Heart right ventricle (tissue), 16 donors: ENCODE measurements at places on chromosomes 7 and 10. TPM values are rescaled to one million over a fixed set of nuclear protein-coding genes. Genes with fewer than 3 reads are reported as not detected.

GRCh38 chr7:5673125-5673524 is 108.3 kb downstream of the RNF216 start:
- peaks cover 21% of the 10 kb centered on the region for H3K4me1 ChIP-seq
- no peaks in the 10 kb centered on the region for H3K27me3 ChIP-seq
- no peak overlapping the region for H3K4me3 ChIP-seq
- no peak overlapping the region for H3K27ac ChIP-seq
- no peaks in the 10 kb centered on the region for H3K36me3 ChIP-seq

Gene TRIM74
- not detected for polyA plus RNA-seq

Gene PAPOLB
- 0.15 TPM for polyA plus RNA-seq

DNA sequence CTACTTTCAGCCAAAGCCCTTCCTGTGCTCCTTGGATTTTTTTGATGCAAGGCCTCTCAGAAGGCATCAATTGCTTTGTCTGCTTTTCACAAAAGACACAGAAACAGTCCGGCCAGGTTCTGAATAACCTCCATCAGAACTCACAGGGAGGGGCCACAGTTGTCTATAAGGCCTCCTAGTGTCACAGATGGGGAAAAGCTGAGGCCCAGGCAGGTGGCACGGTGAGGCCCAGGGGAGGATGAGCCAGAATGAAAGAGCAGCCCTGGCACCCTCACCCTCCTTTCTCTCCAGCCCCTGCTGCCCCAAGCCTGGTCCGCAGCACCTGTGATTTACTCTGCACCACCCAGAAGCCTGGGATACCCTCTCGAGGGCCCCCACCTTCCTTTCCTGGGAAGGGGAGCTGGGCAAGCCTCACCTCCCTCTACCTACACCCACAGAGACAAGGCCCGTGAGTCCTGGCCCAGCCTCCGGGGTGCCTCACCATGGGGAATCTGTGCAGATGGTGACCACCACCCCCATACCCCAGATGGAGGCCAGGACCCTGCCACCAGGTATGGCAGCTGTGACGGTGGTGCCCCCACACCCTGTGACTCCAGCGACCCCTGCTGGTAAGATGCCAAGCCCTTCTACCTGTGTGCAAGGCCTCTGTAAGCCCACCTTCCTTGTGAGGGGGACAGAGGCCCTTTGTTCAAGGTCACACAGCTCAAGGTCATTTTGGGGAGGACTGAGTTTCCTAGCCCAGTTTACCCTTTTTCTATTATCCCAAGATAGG is 26.2 kb upstream of the ZNF467 start:
- H3K27me3 ChIP-seq, result no peaks in the 10 kb centered on the region
- no peaks in the 10 kb centered on the region for H3K36me3 ChIP-seq
- DNase-seq, result no peak
- H3K4me1 ChIP-seq, result no peaks in the 10 kb centered on the region

GRCh38 chr10:66378117-66378876 is 547.5 kb upstream of the LRRTM3 start:
- H3K4me1 ChIP-seq, result no peaks in the 10 kb centered on the region
- H3K27me3 ChIP-seq, result no peaks in the 10 kb centered on the region
- DNase-seq, result no peak
- H3K27ac ChIP-seq, result no peak overlapping the region
- no peaks in the 10 kb centered on the region for H3K36me3 ChIP-seq

GRCh38 chr7:133770863-133771492 is 356.2 kb upstream of the LRGUK start:
- H3K27me3 ChIP-seq, result no peaks in the 10 kb centered on the region
- H3K4me3 ChIP-seq, result no peak overlapping the region
- no peaks in the 10 kb centered on the region for H3K4me1 ChIP-seq
- H3K27ac ChIP-seq, result no peak overlapping the region
- no peaks in the 10 kb centered on the region for H3K36me3 ChIP-seq

Gene PRR15
- 0.42 TPM for polyA plus RNA-seq

DNA sequence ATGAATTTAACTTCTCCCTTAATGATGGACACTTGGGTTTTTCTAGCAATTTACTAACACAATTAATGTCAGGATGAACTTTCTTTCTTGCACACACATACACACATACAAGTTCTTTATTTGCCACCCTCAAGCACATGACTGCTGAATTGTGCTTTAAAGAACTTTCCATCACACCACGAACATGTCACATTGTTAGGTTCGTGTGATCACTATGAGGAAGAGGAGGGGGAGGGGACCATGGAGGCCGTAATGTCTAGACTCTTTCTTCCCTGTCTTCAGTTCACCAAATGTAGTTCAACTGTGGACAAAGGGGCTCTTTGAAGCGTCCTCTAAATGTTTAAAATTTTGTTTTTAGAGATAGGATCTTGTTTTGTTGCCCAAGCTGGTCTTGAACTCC is 31.0 kb downstream of the NUP42 start:
- no peaks in the 10 kb centered on the region for H3K36me3 ChIP-seq
- H3K27ac ChIP-seq, result no peak overlapping the region
- H3K4me3 ChIP-seq, result no peak overlapping the region
- no peaks in the 10 kb centered on the region for H3K27me3 ChIP-seq

DNA sequence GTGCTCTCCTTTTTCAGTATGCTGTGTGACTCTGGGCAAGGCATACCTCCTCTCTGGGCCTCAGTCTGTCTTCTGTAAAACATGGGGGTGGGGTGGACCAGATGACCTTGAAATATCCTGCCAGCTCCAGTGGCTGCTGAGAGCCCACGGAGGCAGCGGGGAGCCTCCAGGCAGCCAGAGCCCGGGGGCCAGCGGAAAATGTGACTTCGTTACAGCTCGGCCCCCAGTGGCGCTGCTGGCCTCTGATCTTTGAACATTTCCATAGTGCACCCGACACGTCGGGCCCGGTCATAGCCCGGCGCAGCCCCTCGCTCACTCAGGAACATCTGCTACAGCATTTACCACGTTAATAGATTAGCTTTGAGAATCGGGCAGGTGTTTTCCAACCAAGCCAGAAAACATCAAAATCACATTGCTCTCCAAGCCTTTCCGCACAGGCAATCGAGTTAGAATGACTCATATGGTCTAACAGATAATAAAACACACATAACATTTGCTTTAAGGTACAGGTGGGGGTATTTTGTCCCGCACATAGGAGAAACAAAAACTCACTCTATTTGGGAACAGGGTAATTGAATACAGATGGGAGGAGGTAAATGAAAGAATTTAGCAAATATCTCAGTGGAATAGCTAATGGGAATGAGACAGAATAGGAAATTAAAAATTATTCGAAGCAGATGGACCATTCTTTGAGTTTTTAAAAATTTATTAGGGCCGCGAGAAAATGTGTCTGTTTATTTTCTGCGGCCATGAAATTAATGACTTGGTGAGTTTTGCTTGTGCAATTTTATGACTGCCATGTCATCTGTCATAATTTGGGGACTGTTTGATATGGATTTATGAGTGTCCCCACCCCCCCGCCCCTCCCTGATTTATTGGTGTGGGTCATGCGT is 26.3 kb upstream of the COMTD1 start:
- no peaks in the 10 kb centered on the region for H3K27me3 ChIP-seq
- no peaks in the 10 kb centered on the region for H3K36me3 ChIP-seq
- no peaks in the 10 kb centered on the region for H3K4me1 ChIP-seq

DNA sequence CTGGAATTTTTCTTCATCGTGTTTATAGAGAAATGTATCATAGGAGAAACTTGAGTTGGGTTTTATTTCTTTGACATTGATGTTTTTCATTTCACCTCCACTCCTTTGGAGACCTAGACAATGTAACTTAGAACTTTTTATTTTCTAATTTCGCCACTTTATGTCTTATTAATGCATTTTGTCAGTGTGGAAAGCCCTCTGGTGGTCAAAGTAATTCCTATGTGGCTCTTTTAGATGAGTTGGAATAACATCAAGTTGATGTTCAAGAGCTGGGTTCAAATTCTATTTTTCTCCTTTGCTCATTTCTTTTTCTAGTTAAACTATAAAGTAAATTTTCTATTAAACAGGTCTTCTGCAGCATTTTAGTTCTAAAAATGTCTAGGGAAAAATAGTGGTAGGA is 478.6 kb downstream of the LRMDA start:
- no peak overlapping the region for H3K27ac ChIP-seq
- no peaks in the 10 kb centered on the region for H3K4me1 ChIP-seq
- no peaks in the 10 kb centered on the region for H3K36me3 ChIP-seq
- no peaks in the 10 kb centered on the region for H3K27me3 ChIP-seq
- DNase-seq, result no peak
- H3K4me3 ChIP-seq, result no peak overlapping the region
